Activated effector memory CD4-positive, alpha-beta T cell treated with anti-CD3 and anti-CD28 coated beads, Interleukin-2, amount 50 U/mL, for 16 hours (primary cell): ENCODE measurements at places on chromosomes 1 and 21.
A peak's percentile ranks its signal among the peaks of the same experiment; 100 is the strongest.

DNA sequence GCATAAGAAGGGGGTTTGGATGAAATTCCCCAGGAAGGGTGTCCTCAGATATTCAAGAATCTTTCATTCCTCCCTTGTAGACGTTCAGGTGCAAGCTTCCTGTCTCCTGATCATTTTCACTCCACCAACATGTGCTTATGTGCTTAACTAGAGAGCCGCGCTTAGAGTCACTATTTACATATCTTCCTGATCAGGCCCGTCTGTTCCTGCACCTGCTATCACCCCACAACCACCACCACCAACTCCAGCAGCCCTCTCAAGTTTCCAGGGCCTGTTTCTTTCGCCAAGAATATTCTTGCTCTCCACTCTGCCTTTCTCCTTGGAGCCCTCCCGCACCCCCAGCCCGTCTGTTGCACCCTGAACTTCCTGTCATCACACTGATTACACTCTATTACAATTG, 113.4 kb downstream of the SPSB1 start:
- no peak for DNase-seq

DNA sequence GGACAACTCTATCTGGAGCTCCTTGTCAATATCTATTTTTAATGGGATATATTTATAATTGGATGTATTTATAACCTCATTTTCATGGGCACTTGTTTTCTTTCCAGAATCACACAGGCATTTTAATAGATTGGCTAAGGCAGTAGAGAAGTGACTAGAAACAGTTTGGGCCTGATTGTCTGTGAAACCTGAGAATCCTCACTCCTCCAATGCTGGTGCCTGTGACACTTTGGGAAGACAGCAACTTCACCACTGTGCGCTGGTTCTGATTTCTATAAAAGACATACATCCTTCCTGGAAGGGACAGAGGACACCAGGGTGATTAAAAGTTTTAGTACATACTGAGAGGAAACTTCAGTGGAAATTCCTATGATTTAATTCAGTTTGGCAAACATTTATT, 39.6 kb upstream of the RXRG start:
- no peak for DNase-seq

GRCh38 chr1:205477121-205477758, 21.4 kb upstream of the BLACAT1 start:
- DNase-seq = no peak

- DNase-seq = no peak
Observed at GRCh38 chr1:231903586-231904081, 277.0 kb downstream of the DISC1 start.

GRCh38 chr1:225525377-225525776, 97.5 kb upstream of the LBR start:
- no peak for DNase-seq

DNA sequence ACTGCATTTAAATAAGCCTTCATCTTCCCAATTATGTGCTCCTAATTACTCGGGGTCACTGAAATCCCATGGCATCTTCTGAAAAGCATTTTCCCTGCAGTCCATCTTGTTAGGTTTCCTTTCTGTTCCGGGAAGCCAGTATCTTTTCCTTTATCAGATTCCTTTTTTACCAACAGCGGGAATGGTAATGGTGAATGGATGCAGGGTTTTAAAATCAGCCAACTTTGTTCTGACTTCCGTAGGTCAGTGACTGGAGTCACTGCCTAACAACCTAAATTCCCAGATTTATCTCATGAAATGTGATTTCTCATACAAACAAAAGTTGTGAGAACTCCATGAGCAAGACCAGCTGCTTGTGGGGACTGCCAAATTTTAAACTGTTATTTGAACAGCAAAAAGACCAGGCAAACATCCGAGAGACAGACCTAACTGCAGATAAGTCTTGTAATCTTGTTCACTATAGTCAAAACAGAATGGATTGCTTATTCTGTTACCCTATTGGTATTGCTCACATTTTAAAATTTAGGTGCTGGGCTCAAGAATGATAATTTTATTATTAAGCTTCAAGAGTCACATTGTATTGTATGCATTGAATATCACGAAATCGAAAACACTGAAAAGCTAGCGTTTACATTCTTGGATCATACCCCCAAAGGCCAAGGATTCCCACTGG, 1.2 kb upstream of the RWDD3 start:
- no peak for DNase-seq

DNA sequence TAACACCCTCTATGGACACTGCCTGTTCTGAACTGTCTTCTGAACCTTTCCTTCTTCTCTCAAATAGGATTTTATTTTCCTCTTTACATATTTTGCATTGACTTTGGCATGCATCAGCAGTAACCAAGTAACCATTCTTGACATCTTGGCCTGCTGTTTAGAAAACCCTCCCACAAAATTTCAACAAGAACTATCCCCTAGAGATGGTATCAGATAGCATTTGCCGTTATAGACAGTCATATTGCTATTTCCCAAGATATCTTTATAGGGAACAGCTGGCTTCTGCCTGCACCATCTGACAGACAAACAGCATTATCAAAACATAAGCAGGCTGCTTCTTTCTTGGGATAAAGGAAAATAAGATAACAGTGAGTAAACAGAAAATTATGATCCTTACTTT, 54.7 kb downstream of the LHX8 start:
- DNase-seq = no peak

DNA sequence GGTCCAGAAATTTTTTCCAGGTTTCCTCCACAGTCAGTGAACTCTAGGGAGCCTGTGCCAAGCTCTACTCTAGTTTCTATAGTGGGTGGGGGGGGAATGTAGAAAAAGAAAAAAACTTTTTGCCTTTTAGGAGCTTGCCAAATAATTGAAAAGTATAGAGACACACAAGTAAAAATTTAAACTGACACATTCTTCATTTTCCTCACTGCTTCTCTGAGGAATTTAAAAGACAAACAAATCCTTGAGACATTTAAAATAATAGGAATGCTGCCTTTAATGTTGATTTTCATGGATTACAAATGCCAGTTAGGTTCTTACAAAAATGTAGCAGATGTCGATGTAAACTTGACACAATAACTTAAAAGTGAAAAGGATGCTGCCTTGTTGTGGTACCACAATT, 241.9 kb downstream of the DNM3 start:
- no peak for DNase-seq

GRCh38 chr1:37726751-37727585, 34.7 kb downstream of the CDCA8 start:
- DNase-seq = no peak

DNA sequence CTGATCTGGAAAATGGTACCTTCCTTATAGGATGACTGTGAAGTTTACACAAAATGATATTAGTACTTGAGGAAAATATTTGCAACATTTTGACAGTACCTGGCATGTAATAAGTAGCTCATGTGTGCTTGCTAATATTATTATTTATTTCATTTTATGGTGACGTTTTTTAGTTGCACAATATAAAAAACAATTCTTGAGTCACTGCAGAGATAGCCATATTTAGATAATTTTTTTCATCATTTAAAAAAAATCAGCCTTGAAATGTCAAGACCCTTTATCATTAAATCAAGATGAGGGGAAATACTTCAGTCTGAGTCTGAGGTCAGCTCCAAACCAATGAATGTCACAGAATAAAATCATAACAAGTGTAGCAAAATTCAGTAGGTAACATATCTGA, 196.8 kb upstream of the RUNX1 start:
- no peak for DNase-seq

DNA sequence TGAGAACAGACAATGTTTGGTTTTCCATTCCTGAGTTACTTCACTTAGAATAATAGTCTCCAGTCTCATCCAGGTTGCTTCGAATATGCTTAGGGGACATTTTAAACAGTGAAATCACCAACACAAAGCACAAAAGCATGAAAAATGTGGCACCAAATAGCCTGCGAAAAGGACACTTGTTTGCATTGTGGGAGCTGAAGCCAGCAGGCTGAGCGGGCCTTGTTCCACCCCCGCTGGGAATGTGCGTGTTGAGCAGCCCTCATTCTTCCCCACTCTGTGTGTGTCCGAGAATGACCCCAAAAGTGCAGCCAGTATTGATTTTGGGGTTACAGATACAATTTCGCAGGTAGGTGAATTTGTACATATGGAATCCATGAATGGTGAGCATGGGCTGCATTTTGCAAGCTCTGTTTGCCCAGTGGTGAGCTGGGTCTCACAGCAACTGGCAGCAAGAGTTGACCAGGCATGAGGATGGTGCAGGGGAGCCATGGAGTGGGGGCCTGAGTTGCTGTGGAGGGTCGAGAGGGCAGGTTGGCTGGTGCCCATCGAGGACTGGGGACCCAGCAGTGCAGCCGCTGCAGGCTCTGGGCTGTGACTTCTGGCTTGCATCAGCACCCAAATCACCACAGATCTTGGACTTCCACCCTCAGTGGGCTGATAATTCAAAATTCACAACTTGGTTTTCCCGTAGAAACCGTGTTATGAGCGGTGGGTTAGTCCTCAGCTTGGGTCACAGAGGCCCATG, 29.4 kb downstream of the NENF start:
- peak; percentile 24 for DNase-seq

DNA sequence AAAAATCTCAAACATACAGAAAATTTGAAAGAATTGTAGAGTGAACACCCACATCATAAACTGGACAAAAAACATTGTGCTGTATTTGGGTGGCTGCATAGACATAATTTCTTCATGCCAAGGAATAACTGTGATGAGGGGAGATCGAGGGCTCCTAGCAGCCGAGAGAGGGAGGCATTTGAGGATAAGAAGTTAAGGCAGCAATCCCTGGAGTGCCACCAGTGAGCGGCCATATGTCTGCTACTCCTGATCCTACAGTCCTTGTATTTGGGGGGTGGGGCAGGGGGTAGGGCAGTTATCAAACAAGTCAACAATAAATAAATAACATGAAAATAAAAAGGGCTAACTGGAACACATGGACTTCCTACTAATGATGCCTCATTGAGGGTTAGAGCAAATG, 54.5 kb downstream of the ATP5PO start:
- no peak for DNase-seq

DNA sequence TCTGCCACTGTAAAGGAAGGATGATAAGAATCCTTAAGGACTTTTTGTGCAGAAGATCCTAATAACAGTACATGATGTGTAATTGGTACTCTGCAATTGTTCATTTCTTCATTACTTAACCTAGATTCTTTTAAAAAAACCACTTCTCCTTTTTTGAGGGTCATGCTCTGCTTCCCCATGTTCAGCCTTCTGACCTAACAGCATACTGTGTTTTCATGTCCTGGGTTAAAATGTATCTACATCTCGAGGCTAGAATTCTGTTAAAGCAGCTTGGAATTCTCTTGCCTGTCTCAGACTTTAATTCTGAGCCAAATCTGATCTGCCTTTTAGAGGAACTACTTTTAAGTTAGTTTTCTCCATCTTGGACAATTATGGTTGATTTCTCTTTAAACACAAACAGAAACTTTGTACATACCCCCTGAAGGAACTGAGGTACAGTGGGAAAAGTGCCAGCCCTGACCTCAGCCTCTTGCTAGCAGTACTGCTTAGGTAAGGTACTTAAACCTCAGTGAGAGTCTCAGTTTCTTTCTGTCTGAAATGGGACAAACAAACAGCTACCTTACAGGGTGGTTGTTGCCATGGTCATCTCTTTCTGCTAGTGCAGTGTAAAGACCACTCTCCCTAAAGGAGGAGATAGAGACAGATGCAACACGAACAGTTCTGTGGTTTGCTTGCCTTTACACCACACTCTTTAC, 103.2 kb upstream of the DYNLT5 start:
- no peak for DNase-seq

- DNase-seq = no peak
Observed at GRCh38 chr1:168719306-168720111, 9.5 kb downstream of the DPT start.

DNA sequence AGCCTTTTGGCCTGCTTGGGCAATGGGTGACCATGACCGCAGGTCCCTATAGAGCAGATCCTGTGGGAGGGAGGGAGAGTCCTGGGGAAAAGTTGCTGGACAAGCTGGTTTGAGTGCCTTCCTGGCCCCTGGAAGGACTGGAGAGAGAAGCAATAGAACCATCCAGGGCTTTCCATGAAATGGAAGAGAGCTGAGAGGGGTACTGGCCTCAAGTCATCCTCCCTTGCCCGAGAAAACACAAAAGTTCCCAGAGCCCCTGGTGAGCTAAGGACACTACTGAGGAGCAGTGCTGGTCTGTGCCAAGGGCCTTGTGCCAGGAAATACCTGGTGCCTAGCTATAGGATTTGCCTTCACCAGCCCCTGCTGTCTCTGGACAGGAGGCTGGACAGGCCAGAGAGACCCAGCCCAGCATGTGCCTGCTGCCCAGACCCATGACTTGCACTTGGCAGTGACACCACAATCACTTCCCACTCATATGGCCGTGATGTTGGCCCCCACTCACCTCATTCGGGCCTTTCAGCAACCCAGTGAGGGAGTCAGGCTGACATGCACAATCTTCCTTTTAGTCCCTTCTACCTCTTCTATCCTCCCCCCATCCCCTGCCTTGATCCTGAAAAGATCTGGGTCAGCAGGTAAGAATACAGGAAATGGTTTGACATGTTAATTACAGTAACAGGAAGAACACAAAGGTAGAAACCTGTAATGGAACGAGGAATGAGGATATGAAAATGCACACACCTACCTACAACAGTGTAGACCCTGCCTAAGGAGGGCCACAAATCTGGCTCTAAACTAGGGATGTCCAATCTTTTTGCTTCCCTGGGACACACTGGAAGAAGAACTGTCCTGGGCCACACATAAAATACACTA, 7.0 kb downstream of the SH3BP5L start:
- peak; percentile 59 for DNase-seq

- DNase-seq = no peak
Observed at GRCh38 chr1:31564606-31564989, 11.7 kb upstream of the TINAGL1 start.

- no peak for DNase-seq
Observed at GRCh38 chr1:201060586-201060985, 37.1 kb upstream of the KIF21B start.
